ENCODE measurements at places on chromosomes 11 and 22. TPM values are rescaled to one million over a fixed set of nuclear protein-coding genes. Genes with fewer than 3 reads are reported as not detected.

The OR8J3 gene
- total RNA-seq = not detected

GRCh38 chr22:50418624-50419023 lies 56.2 kb downstream of the SBF1 start:
- no peak for DNase-seq
- no peaks in the 10 kb centered on the region for H3K27me3 ChIP-seq
- H3K4me1 ChIP-seq = no peaks in the 10 kb centered on the region
- H3K36me3 ChIP-seq = peaks cover 51% of the 10 kb centered on the region
- H3K4me3 ChIP-seq = no peak overlapping the region

- H3K4me1 ChIP-seq = peaks cover 17% of the 10 kb centered on the region
- no peak for DNase-seq
- H3K27me3 ChIP-seq = peaks cover 26% of the 10 kb centered on the region
- no peak overlapping the region for H3K4me3 ChIP-seq
- no peaks in the 10 kb centered on the region for H3K36me3 ChIP-seq
These were observed 8.5 kb downstream of the AMOTL1 start for GRCh38 chr11:94776351-94777321.

DNA sequence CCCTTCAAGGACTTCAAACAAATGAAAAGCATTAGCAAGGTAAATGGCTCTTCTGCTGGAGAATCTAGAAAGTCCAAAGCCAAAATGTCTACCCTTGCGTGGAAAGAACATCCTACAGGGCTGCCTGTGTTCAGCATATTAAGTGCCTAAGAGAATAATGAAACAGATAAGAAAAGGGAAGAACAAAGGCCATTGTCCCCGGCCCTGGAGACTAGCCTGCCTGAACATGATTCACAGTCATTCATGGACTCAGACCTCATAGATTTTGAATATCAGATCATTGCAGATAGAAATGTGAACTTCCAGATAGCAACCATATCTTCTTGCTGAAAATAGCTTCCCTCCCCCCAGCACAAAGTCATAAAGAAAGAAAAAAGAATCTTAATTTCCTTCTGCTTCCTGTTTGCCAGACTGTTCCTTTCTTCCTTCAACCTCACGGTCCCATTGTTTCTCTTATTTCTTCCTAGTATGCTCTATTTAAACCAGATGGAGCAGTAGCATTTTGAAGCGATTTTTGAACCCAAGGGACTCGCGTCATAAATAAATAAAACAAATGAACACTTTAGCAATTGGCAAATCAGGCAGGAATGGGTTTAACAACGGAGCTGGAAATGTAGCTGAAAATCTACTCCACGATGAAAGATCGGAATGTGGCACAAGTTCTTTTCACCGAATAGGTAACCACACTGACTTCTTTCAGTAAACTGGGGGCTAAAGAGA lies 408.2 kb upstream of the CCDC90B start:
- no peaks in the 10 kb centered on the region for H3K4me1 ChIP-seq
- no peak for DNase-seq
- H3K4me3 ChIP-seq = no peak overlapping the region

- H3K4me3 ChIP-seq = no peak overlapping the region
- H3K27me3 ChIP-seq = no peaks in the 10 kb centered on the region
- H3K36me3 ChIP-seq = no peaks in the 10 kb centered on the region
These were observed 19.6 kb downstream of the CHID1 start for GRCh38 chr11:890794-891540.

DNA sequence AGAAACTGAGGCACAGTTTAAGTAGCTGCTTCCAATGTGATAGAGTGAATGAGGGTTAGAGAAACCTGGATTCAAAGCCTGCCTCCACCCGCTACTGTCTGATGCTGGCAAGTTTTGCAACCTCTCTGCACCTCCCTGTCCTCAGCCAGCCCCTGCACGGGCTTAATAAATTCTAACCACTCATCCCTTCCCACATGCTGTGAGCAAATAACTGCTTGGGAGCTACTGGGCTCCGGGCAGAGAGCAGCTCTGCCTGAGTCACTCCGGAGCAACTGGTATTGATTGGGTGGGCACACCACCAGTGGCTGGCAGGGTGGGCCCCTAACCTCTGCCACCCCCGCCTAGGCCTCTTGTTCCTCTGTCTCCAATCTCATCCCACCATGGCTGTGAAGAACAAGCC lies 104.3 kb upstream of the SYT13 start:
- H3K36me3 ChIP-seq = no peaks in the 10 kb centered on the region
- DNase-seq = no peak
- no peak overlapping the region for H3K4me3 ChIP-seq
- peaks cover 2% of the 10 kb centered on the region for H3K27me3 ChIP-seq

- no peaks in the 10 kb centered on the region for H3K36me3 ChIP-seq
- H3K27ac ChIP-seq = no peak overlapping the region
- H3K27me3 ChIP-seq = peaks cover 11% of the 10 kb centered on the region
- H3K4me1 ChIP-seq = peaks cover 5% of the 10 kb centered on the region
- no peak overlapping the region for H3K4me3 ChIP-seq
- DNase-seq = no peak
These were observed 87.6 kb downstream of the ST3GAL4 start for GRCh38 chr11:126443120-126443519.

DNA sequence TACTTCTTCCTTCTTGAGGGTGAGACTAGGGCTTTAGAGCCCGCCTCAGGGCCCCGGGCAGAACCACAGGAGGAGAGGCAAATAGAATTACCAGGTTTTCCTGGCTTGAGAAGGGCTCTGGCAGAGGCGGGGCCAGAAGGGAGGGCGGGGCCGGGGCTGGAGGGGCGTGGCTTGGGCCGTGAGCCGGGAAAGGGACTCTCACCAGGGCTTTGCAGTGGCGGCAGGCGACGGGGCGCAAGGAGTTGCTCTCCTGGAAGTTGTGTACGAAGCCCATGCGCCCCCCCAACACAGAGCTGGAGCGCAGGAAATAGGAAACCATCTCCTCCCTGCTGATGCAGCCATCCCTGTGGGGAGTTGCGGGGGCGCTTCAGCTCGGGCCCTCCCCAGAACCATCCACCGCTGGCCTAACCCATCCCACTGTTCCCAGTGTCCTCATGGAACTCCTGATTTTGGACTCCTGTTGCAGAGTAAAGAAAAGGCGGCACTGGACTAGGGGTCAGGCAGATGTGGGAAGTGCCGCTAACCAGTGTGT lies 6.9 kb upstream of the NRXN2 start:
- H3K4me1 ChIP-seq = peaks cover 11% of the 10 kb centered on the region
- no peaks in the 10 kb centered on the region for H3K27me3 ChIP-seq
- H3K27ac ChIP-seq = no peak overlapping the region

DNA sequence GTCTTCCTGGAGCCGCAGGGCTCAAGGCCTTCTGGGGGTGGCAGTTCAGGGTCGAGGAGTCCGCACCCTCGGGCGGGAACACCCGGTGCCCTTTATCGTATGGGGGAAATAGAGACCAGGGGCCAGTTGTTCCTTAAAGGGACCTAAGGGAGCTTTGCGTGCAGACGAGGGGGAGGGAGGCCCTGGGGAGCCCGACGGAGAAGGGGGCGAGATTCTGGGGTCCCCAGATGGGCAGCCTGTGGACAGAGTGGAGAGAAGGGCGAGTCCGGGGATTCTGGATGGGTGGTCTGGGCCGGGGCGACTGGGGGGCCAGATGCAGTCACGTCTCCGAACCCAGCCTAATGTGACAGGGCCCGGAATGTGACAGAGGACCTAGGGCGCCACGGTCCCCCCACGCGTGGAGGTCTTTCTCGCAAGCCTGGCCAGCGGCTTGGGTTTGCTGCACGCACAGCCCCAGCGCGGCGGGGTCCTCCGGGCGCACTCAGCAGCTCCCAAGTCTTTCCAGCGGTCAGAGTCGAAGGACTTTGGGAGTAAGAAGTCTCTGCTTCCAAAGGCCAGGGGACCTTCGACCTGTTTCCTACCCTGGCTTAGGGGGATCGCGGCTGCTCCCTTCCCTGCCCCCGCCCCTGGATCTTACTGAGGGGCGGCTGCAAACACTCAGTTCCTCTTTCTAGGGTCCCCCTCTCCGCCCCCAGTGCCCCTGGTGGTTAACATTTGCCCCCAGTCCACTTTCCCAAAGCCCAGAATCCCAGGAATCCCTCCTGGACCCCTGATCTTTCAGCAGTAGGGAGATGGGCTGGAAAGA lies 547 bp downstream of the TUBA8 start:
- H3K27me3 ChIP-seq = peaks cover 38% of the 10 kb centered on the region
- peaks cover 10% of the 10 kb centered on the region for H3K36me3 ChIP-seq
- peak overlapping the region; percentile 13 for H3K4me3 ChIP-seq
- peaks cover 24% of the 10 kb centered on the region for H3K4me1 ChIP-seq
- no peak overlapping the region for H3K27ac ChIP-seq

DNA sequence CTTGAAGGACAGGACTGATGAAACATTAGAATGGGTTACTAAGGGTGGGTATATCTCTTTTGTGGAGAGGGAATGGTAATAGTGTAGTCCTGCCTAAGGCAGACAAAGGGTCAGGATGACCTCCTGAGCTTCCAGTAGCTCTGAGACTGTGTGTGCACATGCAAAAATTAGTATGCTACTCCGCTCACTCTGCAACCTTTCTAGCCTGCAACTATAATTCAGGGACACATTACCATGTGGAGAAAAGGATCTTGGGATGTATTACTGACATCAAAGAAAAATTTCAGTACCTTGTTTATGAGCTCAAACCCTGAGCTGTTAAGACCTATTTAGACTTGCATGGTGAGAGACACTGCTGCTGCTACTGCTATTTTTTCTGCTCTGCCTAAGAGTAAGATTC lies 25.4 kb downstream of the LARGE2 start:
- H3K4me3 ChIP-seq = no peak overlapping the region
- no peaks in the 10 kb centered on the region for H3K4me1 ChIP-seq
- no peaks in the 10 kb centered on the region for H3K27me3 ChIP-seq
- H3K36me3 ChIP-seq = peaks cover 39% of the 10 kb centered on the region

DNA sequence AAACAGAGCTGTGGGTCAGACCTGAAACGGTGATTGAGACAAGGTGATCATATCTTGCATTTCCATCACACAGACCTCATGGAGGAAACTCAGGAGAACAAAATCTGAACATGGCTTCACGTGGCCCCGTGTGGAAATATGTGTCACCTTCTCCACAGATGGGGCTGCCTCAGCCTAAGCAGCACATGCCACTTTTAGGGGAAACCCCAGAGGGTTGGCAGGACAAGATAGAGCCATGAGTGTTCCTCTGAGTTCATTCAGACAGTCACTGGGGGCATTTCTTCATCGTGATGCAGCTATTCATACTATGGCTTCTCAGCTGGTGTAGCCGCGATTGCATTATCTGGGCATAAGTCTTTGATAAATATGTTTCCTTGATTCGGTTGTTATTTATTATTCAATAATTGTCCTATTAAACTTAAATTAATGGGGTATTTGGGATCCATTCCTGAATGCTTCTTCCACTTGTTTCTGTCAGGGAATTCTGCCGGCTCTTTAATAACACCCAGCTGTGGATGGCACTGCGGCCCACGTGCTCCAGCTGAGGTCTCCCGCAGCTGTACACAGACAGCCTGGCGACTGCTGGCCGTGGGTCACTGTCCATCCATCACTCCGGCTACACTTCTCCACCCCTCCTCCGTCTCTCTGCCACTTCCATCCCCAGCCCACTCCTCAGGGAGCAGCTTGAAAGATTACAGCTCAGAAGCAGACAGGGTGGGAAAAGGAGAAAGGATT lies 485.1 kb downstream of the OPCML start:
- DNase-seq = no peak
- H3K36me3 ChIP-seq = no peaks in the 10 kb centered on the region
- no peak overlapping the region for H3K4me3 ChIP-seq
- no peaks in the 10 kb centered on the region for H3K27me3 ChIP-seq
- no peak overlapping the region for H3K27ac ChIP-seq
- H3K4me1 ChIP-seq = no peaks in the 10 kb centered on the region

DNA sequence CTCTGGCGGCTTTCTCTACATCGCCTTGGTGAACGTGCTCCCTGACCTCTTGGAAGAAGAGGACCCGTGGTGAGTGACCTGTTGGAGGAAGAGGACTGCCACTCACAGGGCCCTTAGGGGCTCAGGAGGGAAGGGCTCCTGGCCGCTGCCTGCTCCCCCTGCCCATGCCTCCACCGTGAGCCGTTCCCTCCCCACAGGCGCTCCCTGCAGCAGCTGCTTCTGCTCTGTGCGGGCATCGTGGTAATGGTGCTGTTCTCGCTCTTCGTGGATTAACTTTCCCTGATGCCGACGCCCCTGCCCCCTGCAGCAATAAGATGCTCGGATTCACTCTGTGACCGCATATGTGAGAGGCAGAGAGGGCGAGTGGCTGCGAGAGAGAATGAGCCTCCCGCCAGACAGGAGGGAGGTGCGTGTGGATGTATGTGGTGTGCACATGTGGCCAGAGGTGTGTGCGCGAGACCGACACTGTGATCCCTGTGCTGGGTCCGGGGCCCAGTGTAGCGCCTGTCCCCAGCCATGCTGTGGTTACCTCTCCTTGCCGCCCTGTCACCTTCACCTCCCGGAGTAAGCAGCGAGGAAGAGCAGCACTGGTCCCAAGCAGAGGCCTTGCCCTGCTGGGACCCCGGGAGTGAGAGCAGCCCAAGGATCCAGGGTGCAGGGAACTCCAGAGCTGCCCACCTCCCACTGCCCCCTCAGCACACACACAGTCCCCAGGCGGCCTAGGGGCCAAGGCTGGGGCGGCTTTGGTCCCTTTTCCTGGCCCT lies 6.9 kb downstream of the SLC39A13 start:
- H3K27ac ChIP-seq = no peak overlapping the region
- no peaks in the 10 kb centered on the region for H3K27me3 ChIP-seq
- H3K4me1 ChIP-seq = peaks cover 2% of the 10 kb centered on the region
- no peak overlapping the region for H3K4me3 ChIP-seq
- peaks cover 34% of the 10 kb centered on the region for H3K36me3 ChIP-seq
- no peak for DNase-seq

Measured in activated CD4-positive, alpha-beta memory T cell treated with anti-CD3 and anti-CD28 coated beads, Interleukin-2, amount 10 ng/mL, durations not matched to agents 7 days and 5 days (primary cell).